ENCODE measurements at places on chromosomes 13 and 19.

- H3K4me1 ChIP-seq, result peaks cover 30% of the 10 kb centered on the region
- DNase-seq, result no peak
- H3K36me3 ChIP-seq, result no peaks in the 10 kb centered on the region
- H3K27ac ChIP-seq, result peak overlapping the region; percentile 50
- no peaks in the 10 kb centered on the region for H3K27me3 ChIP-seq
Measured at GRCh38 chr19:15304140-15304705, 28.1 kb downstream of the BRD4 start.

DNA sequence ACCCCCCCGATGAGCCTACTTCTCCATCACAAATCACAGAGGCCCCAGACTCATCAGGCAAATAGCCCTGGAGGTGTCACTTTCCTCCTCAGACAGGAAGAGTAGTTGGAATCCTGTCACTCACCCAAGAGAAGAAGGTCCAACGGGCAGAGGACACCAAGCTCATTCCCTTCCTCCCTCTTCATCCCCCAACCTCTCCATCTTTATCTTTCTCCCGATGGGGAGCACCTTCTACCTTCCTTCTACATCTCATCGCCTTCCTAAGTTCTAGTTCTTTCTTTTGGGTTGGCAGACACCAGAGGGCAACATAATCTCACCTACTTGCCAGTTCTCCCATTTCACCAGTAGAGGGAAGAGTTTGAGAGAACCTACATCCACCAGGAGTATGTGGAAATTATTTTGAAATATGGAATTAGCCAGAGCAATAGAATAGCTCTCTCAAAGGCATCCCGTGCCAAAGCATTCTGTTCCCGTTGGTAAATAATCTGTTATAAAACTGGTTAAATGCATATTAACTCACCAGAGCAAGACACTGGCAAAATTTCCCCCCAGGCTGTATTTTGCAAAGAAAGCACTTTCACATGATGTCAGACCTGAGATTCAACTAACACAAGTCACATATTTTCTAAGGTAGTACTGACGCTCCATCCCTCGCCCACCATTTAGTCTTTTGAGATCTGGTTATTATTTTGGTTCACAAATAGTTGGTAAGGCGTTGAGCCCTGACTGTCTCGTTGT is 55.0 kb downstream of the ZIC5 start:
- peaks cover 2% of the 10 kb centered on the region for H3K27me3 ChIP-seq
- no peak overlapping the region for H3K27ac ChIP-seq
- peak; percentile 82 for DNase-seq

- no peaks in the 10 kb centered on the region for H3K4me1 ChIP-seq
- H3K27me3 ChIP-seq, result peaks cover under 1% of the 10 kb centered on the region
- H3K27ac ChIP-seq, result no peak overlapping the region
- H3K4me3 ChIP-seq, result no peak overlapping the region
- no peak for DNase-seq
Measured at GRCh38 chr13:110771194-110771593, 57.7 kb downstream of the ING1 start.

GRCh38 chr13:75402787-75403186 is 79.2 kb downstream of the TBC1D4 start:
- no peak for DNase-seq
- H3K4me3 ChIP-seq, result no peak overlapping the region
- no peaks in the 10 kb centered on the region for H3K27me3 ChIP-seq

DNA sequence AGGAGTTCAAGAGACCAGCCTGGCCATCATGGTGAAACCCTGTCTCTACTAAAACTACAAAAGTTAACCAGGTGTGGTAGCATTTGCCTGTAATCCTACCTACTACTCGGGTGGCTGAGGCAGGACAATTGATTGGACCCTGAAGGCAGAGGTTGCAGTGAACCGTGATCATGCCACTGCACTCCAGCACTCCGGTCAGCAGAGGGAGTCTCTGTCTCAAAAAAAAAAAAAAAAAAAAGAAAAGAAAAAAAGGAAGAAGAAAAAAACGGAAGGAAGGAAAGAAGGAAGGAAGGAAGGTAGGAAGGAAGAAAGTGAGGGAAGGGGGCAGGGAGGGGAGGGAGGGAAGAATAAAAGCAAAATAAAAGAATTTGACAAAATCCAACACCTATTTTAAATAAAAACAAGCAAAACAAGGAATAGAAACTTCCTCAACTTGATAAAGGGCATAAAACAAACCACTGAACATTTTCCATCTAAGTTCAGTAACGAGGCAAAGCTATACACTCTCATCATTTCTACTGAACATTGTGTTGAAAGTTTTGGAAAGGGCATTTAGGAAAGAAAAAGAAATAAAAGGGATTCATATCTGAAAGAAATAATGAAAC is 411.6 kb upstream of the SLITRK5 start:
- H3K36me3 ChIP-seq, result no peaks in the 10 kb centered on the region
- DNase-seq, result no peak
- H3K4me3 ChIP-seq, result no peak overlapping the region
- no peaks in the 10 kb centered on the region for H3K4me1 ChIP-seq
- H3K27ac ChIP-seq, result no peak overlapping the region

DNA sequence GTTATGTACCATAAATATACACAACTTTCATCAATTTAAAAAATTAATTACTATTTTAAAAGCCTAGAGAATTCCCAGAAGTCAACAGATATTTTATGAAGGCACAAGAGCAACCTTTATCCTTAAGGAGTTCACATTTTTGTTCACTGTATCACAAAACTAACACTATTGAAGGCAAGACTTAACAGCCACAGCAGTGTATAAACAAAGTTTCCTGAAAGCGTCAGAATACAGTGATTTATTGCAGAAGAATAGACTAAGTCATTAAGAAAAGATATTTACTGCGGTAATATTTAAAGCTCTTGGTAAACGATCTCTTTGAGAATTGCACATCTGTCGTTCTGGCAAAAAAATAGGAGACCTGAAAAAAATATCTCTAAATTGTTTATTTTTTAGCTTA is 419.3 kb upstream of the NBEA start:
- no peaks in the 10 kb centered on the region for H3K4me1 ChIP-seq
- H3K27me3 ChIP-seq, result no peaks in the 10 kb centered on the region
- H3K4me3 ChIP-seq, result no peak overlapping the region
- H3K36me3 ChIP-seq, result no peaks in the 10 kb centered on the region

- peak; percentile 70 for DNase-seq
- H3K36me3 ChIP-seq, result peaks cover 6% of the 10 kb centered on the region
- no peaks in the 10 kb centered on the region for H3K27me3 ChIP-seq
- peak overlapping the region; percentile 55 for H3K27ac ChIP-seq
- H3K4me3 ChIP-seq, result no peak overlapping the region
Measured at GRCh38 chr13:113216254-113217048, 7.0 kb downstream of the CUL4A start.

DNA sequence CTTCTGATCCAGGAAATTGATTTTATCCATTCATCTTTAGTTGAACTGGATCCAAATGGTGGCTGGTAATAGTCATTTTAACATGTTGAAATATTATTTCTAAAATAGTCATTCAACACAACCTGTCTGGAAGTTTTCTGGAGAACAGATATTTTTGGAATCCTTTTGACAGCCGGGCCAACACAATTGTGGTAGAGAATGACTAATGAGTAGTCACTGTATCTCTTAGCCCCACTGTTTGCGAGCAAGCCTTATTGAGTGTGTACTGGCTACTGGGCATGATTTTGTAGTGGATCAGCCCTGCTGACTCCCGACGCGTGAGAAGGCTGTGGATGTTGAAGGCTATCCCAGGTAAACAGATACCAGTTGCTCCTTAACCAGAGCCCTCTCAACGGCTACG is 383.4 kb downstream of the ZNF536 start:
- H3K27me3 ChIP-seq, result no peaks in the 10 kb centered on the region
- no peak overlapping the region for H3K27ac ChIP-seq
- H3K4me1 ChIP-seq, result no peaks in the 10 kb centered on the region
- no peak for DNase-seq
- H3K4me3 ChIP-seq, result no peak overlapping the region

DNA sequence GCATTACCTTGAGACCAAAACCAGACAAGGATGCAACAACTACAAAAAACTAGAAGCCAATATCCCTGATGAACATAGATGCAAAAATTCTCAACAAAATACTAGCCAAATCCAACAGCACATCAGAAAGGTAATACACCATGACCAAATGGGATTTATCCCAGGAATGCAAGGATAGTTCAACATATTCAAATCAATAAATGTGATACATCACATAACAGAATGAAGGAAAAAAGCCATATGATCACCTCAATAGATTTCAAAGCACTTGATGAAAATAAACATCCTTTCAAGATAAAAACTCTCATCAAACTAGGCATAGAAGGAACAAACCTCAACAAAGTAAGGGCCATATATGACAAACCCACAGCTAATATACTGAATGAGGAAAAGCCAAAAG is 10.2 kb upstream of the ZNF546 start:
- no peaks in the 10 kb centered on the region for H3K4me1 ChIP-seq
- no peak overlapping the region for H3K27ac ChIP-seq
- no peaks in the 10 kb centered on the region for H3K27me3 ChIP-seq
- peaks cover 2% of the 10 kb centered on the region for H3K36me3 ChIP-seq

- H3K4me1 ChIP-seq, result peaks cover 17% of the 10 kb centered on the region
- H3K27me3 ChIP-seq, result no peaks in the 10 kb centered on the region
- H3K4me3 ChIP-seq, result no peak overlapping the region
- peak overlapping the region; percentile 83 for H3K27ac ChIP-seq
- H3K36me3 ChIP-seq, result no peaks in the 10 kb centered on the region
- peak; percentile 99 for DNase-seq
Measured at GRCh38 chr13:76937281-76937820, 11.0 kb upstream of the ACOD1 start.

- H3K36me3 ChIP-seq, result no peaks in the 10 kb centered on the region
- no peak for DNase-seq
- no peak overlapping the region for H3K27ac ChIP-seq
- H3K27me3 ChIP-seq, result peaks cover 21% of the 10 kb centered on the region
- H3K4me3 ChIP-seq, result no peak overlapping the region
- H3K4me1 ChIP-seq, result no peaks in the 10 kb centered on the region
Measured at GRCh38 chr13:31000889-31001288, 68.4 kb downstream of the TEX26 start.

DNA sequence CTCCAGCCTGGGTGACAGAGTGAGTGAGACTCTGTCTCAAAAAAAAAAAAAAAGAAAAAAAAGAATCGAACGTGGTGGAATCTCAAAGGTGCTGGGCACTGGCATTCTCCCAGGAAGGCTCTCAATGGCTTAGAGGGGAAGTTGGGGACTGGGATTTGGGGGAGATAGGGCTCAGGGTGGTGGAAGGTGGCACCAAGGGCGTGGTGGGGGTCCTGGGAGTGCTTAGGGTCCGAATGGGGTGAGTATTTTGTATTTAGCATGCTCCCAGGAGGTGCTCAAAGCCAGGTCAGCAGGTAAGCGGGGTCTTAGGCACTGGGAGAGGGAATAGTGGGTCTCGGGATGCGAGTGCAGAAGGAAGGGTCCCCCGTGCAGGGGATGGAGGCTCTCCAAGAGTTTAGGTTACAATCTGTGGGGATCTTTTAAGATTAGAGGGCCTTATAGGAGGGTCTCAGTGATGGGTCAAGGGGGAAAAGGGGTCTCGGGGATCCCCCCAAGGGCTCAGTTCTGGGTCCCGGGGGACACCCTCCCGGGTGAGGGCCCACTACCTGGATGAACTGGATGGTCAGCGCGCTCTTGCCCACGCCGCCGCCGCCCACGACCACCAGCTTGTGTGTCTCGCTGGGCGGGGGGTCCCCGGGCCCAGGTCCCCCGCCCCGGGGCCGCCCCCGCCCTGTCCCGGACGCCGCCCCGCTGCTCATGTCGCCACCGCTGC is 386 bp downstream of the RRAS start:
- no peak for DNase-seq
- peaks cover 7% of the 10 kb centered on the region for H3K4me1 ChIP-seq
- H3K4me3 ChIP-seq, result peak overlapping the region; percentile 85
- no peaks in the 10 kb centered on the region for H3K27me3 ChIP-seq
- peaks cover 2% of the 10 kb centered on the region for H3K36me3 ChIP-seq
- H3K27ac ChIP-seq, result peak overlapping the region; percentile 97

GRCh38 chr19:1243768-1244692 is 2.5 kb downstream of the ATP5F1D start:
- H3K4me3 ChIP-seq, result no peak overlapping the region
- H3K27me3 ChIP-seq, result no peaks in the 10 kb centered on the region
- peak overlapping the region; percentile 67 for H3K27ac ChIP-seq
- peaks cover 31% of the 10 kb centered on the region for H3K4me1 ChIP-seq

GRCh38 chr19:917323-918151 is at the start of gene KISS1R:
Gene KISS1R, plus strand, starts transcription at chr19:917333. Its CDS starts 170 bp downstream, at chr19:917503.
- H3K4me3 ChIP-seq, result no peak within 1 kb of the TSS
- no peak for DNase-seq
- peaks cover 3% of the 10 kb centered on the region for H3K4me1 ChIP-seq
- H3K36me3 ChIP-seq, result no peaks in the 10 kb centered on the region
- no peak within 1 kb of the TSS for H3K27ac ChIP-seq
- peaks cover 29% of the 10 kb centered on the region for H3K27me3 ChIP-seq

DNA sequence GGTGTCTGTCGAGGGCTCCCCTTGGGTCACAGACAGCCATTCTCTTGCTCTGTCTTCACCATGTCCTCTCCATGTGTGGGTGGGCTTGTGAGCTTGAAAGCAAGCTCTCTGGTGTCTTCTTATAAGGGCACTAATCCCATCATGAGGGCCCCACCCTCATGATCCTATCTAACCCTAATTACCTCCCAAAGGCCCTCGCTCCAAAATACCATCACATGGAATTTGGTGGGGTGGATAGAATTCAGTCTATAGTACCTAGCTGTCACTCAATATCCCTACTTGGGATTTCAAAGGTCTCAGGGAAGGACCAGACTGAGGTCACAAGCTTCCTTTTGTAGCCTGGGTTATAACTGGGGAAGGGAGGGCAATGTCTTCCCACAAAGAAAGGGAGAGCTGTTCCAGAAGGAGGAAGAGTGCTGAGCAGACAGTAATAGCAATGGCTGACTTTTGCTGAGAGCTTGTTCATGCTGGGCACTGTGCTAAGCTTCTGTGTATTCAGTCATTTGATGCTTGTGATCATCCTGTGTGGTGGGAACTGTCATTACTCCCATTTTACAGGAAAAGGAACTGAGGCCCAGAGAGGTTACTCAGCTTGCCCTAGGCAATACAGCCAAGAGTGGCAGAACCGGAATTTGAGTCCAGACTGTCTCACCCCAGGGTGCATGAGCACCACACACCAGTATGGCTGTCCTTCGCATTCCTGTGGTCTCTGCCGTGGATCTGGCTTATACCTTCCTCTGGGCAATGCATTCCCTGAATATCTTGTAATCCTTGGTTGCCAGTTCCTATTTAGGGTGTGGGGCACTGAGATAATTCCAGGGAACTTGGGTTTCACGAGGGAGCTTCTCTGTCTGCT is 8.2 kb downstream of the FXYD5 start:
- no peaks in the 10 kb centered on the region for H3K27me3 ChIP-seq
- H3K4me3 ChIP-seq, result no peak overlapping the region
- H3K36me3 ChIP-seq, result peaks cover 31% of the 10 kb centered on the region
- peak; percentile 64 for DNase-seq
- H3K4me1 ChIP-seq, result no peaks in the 10 kb centered on the region

GRCh38 chr19:14112809-14113385 is 4.7 kb downstream of the PRKACA start:
- DNase-seq, result no peak
- H3K27ac ChIP-seq, result peak overlapping the region; percentile 82
- H3K36me3 ChIP-seq, result peaks cover 2% of the 10 kb centered on the region
- no peaks in the 10 kb centered on the region for H3K27me3 ChIP-seq
- H3K4me1 ChIP-seq, result peaks cover 24% of the 10 kb centered on the region
